ENCODE measurements at places on chromosomes 2 and 18.
A peak's percentile ranks its signal among the peaks of the same experiment; 100 is the strongest.

DNA sequence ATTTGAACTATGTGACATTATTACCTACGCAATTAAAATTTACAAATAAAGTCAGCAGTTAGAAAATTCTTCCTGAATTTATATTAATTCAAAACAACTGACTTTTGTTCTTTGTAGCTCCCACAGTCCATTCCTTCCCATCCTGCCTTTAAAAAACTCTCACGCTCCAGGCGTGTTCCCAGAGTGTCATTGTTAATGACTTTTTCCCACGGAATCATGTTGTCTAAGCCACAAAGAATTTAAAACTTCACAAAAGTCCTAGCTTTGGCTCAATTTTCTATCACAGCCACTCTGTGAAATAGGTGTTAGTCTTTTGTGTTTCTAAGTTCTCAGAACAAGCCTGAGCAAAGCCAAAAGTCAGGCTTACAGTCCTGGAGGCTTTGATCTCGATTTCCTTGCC lies 26.5 kb downstream of the SLC1A4 start:
- no peak for DNase-seq

DNA sequence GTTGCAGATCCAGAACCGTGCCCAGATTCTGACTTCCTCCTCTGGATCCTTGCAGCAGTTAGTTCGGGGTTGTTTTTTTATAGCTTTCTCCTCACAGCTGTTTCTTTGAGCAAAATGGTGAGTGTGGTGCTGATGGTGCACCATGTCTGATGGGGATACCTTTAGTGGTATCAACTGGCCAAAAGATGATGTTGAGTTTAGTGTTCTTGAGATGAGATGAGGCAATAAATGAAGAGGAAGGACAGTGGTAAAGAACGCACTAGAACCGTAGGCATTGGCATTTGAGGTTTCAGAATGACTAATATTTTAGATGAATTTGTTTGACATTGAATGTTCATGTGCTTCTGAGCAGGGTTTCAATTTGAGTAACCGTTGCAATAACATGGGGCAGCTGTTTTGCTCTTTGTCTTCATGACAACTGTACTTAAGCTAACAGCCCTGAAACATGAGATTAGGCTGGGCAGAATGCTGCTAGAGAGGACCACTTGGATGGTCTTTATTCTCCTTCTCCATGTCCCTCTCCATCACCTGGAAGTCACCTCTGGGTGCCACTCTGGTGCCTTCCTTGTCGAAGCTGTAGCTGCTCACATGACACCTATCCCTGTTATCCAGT lies 3.9 kb downstream of the CTLA4 start:
- DNase-seq = no peak

DNA sequence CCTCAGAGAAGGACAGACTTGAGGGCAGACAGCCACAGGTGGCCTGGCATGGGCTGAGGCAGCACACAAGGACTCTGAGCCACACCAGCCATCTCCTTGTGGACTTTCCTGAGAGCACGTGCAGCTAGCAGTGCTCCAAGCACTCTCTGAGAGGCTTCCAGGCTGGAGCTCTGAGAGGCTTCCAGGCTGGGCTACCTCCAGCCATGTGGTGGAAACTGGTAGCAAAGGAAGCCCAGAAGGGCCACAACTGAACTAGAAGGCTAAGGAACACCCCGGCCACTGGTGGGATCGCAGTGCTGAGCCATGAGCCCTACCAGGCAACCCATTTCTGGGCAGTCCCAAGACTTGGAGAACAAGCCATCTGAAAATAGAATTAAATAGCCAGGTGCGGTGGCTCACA lies 39.5 kb downstream of the BCL11A start:
- no peak for DNase-seq

GRCh38 chr2:158024288-158024898 lies 77.3 kb upstream of the UPP2 start:
- DNase-seq = peak; percentile 83

DNA sequence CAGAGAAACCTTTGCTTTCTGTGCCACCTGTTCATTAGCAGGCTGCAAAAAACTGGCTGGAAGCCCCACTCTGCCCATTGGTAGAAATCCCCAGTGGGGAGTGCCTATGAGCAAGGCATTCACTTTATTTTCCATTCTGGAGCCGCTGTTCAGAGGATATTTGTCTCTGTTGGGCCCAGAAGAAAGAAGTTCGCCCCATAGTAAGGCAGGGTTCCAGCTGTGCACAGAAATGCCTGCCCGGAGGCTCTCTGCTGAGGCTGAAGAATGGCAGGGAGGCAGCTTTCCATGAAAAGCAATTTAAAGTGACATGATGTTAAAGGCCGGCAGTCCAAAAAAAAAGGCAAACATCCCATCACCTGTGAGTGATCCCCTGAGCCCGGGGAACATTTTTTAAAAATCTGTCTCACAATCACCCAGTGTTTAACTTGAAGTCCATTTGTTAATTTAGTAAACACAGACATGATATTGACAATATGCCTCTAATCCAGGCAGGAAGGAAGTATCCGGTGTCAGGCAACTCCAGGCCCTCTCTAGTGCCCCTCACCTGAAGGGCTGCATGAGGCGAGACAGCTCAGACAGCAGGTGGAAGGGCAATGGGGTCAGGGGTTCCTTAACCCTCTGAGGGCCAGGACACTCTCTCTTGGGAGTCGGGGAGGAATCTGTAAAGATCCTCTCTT lies 265.1 kb upstream of the SIX2 start:
- no peak for DNase-seq

DNA sequence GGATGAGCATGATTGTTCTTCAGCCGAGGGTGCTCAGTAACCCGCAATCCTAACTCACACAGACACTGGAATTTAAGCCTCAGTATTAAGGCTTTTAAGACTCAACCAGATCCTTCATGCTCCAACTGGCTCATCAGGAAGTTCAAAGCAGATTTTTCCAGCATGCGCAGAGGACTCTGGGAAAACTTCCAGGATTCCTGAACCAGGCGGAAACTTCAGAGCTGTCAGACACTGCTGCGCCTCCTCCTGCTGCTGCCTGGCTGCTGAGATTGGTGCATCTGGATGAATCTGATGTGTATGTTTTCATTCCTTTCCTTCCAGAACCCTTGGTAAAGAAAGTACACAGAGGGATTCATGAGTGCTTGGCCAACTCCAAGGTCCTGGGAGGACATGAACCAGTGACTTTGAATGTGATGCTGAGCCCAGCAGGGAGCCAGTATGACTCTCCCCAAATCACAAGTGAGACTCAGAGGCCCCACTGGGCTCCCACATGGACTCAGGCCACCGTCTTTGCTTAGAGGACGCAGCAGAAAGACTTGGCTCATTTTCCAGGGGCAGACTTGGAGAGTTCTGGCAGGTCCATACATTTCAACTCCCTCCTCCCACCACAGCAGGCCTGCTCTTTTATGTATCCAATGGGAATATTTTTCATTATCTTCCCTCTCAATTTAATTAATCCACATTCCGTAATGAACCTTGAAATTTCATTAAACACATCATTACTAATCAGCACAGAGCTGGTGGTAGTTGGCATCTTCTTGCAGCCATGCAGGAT lies 143.5 kb upstream of the HDAC4 start:
- DNase-seq = no peak

- DNase-seq = no peak
These were observed 176.9 kb downstream of the VAPA start for GRCh38 chr18:10090668-10091067.

- DNase-seq = no peak
These were observed 121.8 kb upstream of the HNMT start for GRCh38 chr2:137842430-137842829.

DNA sequence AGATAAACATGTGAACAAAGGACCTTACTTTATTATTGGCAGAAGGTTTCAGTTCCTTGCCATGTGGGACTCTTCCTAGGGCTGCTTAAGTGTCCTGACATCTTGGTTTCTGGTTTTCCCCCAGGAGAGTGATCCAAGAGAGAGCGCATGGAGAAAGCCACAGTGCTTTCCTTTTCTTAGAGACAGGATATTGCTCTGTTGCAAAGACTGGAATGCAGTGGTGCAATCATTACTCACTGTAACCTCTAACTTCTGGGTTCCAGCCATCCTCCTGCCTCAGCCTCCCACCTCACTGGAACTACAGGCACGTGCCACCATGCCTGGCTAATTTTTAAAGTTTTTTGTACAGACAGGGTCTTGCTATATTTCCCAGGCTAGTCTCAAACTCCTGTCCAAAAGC lies 38.1 kb upstream of the TCF7L1 start:
- no peak for DNase-seq

- DNase-seq = no peak
These were observed 36.5 kb downstream of the ZNF385B start for GRCh38 chr2:179824961-179825360.

GRCh38 chr18:75392226-75392578 lies 35.3 kb downstream of the SMIM21 start:
- DNase-seq = no peak

GRCh38 chr2:125643585-125643984 lies 1012.4 kb upstream of the GYPC start:
- no peak for DNase-seq

DNA sequence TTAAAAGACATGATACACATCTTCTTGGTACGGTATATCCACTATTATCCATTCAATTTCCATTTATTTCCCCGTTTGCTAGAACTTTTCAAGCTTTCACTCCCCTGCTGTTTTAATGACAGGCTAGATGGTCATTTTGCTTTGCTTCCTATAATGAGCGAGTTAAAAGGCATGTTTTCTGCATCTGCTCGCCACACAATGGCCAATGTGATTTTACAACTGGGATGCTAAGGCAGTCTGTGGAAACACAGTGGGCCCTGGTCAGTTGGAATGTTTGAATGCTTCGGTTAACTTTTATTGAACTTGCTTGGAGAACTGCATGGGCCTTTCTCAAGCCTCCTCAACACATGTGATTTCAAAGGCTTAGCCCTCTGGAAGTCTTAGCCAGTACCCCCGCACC lies 48.4 kb upstream of the TNP1 start:
- DNase-seq = no peak

DNA sequence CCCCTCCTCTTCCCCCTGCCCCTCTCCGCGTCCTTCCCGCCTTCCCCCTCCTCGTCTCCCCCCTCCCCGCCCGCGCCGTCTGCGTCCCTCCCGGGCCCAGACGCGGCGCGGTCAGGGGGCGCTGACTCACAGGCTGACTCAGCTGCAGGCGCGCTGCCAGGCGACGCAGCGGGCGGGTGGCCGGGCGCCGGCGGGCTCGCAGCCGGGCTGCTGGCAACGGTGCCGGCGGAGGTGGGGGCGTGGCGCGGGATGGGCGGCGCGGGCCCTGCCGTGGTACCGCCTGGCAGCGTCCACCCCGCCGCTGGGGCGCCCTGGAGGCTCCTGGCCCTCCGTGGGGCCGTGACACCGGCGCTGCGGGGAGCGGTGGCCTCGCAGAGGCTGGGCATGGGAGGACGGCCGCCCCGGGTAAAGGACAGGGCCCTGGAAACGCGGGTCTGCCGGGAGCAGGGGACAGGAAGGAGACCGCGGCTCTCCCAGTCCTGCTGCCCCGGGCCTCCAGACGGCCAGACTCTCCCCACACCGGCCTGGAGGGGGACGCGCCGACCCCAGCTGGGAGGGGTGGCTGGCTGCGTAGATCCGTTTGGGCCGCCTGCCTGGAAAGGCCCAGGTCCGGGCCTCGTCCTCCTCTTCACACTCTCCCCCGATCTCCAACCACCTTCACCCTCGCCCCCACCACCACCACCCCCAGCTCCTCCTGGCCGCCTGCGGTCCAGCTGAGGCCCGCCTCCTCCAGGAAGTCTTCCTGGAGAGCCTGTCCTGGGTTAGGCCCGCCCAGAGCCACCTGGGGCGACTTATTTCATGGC lies 10.0 kb upstream of the PROC start:
- DNase-seq = peak; percentile 97

GRCh38 chr2:168457190-168457895 lies 1.3 kb downstream of the CERS6 start:
- DNase-seq = no peak

- no peak for DNase-seq
These were observed 19.3 kb downstream of the OXER1 start for GRCh38 chr2:42744545-42745082.

GRCh38 chr2:151569167-151569566 lies 159.5 kb downstream of the RIF1 start:
- no peak for DNase-seq

- no peak for DNase-seq
These were observed 123.0 kb upstream of the FANCL start for GRCh38 chr2:58364098-58364497.

GRCh38 chr2:181463588-181463987 lies 6.4 kb downstream of the ITGA4 start:
- DNase-seq = no peak

Data from activated effector memory CD4-positive, alpha-beta T cell treated with anti-CD3 and anti-CD28 coated beads, Interleukin-2, amount 50 U/mL, for 16 hours (primary cell).